ENCODE measurements at places on chromosomes 13 and 19.
A peak's percentile ranks its signal among the peaks of the same experiment; 100 is the strongest.

DNA sequence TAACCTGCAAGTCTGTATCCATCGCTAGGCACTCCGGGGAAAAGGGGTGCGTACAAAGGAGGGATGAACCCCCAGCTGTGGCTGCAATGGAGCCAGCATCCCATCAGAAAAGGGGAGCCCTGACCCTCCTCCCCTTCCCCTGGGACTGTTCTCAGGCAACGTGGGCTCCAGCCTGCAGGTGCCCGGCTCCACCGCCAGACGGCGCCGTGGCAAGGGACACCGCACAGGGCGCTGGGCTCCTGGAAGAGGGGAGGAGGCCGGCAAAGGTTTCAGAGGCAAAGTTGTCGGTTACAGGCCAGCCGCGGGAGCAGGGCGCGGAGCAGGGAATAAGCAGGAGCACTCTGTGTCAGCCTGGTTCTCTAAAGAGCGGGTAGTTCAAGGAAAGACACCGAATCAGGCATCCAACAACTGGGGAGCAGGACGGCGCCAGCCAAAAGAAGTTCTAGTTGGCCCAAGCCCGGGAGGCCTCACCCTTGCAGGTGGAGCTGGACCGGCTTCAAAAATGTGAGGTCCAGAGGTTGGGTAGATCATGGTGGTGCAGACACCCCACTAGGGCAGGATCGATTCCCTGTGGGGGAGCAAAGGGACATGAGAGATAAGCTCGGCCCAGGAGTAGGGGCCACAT, 53.0 kb upstream of the ATP12A start:
- no peak for DNase-seq

- peak; percentile 60 for DNase-seq
These were observed 2.6 kb upstream of the SPACA6 start for GRCh38 chr19:51690454-51691073.

DNA sequence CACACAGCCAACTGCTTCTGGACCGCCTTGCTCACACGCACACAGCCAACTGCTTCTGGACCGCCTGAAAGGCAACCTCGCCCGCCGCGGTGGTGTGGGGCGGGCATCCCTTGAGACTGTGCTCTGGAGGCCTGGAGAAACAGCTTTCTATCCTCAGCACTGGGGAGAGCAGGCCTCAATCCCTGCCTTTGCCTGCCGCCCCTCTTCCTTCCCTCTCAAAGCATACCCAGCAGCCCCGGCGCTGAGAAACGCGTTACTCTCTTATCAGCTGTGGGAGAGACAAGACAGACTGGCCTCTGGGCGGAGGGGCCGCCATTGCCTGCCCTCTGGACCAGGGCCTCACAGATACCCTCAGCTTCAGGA, 2.9 kb downstream of the LIPE start:
- no peak for DNase-seq

DNA sequence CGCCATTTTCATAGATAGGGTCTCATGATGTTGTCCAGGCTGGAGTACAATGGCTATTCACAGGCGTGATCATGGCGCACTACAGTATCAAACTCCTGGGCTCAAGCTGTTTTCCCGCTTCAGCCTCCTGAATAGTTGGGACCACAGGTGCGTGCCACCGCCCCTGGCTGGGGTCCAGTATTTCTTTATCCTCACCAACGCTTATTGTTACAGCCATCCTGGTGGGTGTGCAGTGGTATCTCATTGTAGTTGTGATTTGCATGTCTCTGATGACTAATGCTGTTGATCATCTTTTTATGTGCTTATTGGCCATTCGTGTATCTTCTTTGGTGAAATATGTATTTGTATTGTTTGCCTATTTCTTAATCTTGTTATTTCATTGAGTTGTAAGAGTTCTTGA, 49.0 kb downstream of the SIPA1L3 start:
- no peak for DNase-seq

DNA sequence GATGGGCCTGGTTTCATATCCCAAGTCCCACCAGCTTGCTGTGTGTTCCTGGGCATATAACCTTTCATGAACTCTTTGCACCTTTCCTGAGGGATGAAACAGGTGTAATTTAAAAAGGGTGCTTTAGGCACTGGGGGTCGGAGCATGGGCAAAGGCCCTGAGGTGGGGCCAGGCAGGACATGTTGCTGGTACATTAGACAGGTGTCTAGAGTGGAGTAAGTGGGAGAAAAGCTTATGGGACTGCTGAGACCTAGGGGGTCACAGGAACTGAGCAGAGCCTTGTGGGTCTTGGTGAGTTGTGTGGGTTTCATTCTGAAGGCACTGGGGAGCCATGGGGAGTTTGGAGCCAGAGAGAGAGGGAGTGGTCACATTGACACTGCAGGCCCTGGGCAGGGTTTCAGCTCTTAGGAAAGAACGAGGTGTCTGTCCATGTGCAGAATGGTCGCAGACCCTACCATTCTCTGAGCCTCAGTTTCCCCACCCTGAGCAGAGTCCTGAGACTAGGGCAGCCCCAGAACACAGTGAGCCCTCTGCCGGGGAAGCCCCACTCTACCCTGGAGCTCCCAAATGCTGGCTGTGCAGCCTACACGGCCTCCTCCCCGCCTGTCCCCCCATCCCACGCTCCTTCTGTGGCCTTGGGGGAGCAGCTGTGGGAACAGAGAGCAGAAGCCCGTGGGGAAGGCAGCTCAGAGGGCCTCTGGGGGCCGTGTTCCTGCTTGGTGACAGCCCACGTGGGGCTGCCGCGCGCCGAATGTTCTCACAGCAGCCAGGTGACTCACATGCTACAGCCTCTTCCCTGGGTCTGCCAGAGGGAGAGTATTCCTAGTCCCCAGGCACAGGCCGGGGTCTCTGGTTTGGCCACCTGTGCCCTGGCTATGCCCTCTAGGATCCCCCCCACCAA, 7.3 kb upstream of the HOMER3 start:
- DNase-seq, result no peak

GRCh38 chr13:50979187-50979586, 69.6 kb downstream of the RNASEH2B start:
- no peak for DNase-seq

- DNase-seq, result no peak
These were observed 252.5 kb downstream of the LHFPL6 start for GRCh38 chr13:39350461-39350881.

DNA sequence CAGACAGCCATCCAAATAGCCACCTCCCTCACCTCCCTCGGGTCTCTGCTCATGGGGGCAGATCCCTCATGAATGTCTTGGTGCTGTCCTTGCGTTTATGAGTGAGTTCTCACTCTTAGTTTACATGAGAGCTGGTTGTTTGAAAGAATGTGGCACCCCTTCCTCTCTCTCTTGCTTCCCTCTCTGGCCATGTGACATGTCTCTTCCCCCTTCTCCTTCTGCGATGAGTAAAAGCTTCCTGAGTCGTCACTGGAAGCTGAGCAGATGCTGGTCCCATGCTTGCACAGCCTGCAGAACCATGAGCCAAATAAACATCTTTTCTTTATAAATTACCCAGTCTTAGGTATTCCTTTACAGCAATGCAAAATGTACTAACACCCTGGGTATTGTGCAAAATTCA, 208.7 kb downstream of the LACC1 start:
- no peak for DNase-seq

- DNase-seq, result no peak
These were observed 485.1 kb downstream of the FOXO1 start for GRCh38 chr13:40181203-40181845.

GRCh38 chr13:93462151-93462550, 235.5 kb downstream of the GPC6 start:
- no peak for DNase-seq

DNA sequence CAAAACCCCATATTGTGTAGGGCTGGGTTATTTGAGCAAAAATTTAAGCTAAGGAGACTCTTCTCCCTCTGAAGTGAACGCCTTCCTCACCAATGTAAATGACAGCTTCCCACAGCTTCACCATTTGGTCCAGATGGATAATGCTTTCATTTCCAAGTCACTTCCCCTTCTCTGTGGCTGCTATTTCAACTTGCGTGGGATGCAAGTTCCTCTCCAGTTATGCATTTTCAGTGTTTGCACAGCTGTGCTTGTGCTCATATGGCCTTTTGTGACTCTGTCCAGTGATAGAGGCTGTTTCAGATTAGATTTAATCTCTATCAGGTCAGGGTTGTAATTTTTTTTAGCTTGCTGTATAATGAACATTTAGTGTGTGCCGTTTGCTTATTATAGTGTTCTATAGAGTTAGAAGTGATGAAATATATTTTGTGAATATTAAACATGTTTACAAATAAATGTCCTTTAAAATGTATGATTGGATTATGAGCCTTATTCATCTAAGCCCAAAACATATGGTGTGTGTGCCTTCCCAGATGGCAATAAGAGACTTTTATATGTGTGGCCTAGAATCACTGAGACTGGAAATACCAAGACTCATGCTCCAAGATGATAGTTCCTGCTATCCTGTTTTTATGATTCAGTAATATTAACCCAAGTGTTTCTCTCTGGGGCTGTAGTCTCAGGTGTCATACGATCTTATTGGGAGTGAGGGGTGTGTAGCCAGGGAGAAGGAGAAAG, 86.6 kb downstream of the TNFRSF19 start:
- no peak for DNase-seq

DNA sequence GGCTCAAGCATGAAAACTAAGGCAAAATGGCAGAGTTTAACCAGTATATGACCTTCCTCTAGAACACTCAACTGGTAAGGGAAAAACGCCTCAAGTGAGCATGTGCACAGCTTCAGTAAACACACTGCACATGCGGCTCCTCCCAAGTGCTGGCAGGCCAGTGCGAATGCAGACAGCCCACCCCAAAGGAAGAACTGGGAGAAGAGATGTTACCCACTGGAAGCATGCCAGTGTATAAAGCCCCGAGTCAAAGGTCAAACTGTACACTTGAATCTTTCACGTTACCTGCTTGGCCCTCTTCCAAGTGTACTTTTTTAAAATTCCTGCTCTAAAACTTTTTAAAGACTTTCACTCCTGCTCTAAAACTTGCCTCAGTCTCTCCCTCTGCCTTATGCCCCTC, 19.2 kb upstream of the RCBTB1 start:
- DNase-seq, result no peak

DNA sequence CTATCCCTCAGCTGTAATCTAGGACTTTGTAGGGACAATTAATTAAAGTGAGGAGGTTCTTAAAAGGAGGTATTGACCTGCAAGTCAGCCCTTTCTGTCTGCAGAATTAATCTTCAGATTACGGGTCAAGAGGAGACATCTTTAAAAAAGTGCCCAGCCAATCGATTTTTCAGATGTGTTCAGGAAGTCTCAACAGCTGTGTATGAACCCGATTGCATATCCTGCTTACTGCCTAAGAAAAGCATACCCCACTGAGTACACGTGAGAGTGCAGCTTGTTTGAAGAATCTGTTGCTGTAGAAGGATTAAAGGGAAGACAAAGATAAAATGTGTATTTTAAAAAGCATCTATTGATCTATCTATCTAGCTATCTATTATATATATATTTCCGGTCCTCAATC, 1194.5 kb downstream of the UQCRFS1 start:
- DNase-seq, result no peak

DNA sequence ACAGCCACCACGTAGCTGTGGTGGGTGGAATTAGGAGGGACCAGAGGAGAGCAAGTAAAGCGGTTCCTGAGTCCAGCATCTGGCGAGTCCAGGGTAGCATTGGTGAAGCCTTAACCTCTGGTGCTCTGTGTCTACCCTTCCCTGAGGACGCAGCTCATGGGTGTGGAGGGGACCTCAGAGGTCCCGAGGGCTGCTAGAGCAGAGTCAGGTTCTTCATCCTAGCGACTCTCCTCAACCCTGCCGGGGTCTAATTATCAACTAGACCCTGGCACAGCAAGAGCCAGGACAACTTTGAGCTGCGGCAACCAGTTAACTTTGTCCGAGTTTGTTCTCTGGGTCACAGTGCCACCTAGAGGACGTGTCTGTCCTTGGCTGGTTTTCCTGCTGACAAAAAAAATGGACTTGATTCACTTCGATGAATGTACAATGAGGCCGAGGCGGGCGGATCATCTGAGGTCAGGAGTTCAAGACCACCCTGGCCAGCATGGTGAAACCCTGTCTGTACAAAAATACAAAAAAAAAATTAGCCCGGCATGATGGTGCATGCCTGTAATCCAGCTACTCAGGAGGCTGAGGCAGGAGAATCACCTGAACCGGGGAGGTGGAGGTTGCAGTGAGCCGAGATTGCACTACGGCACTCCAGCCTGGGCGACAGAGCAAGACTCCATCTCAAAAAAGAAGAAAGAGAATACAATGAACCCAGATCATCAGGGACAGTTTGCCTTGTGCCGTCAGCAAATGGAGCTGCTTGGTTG, 25.0 kb downstream of the TSSK6 start:
- DNase-seq, result peak; percentile 78

DNA sequence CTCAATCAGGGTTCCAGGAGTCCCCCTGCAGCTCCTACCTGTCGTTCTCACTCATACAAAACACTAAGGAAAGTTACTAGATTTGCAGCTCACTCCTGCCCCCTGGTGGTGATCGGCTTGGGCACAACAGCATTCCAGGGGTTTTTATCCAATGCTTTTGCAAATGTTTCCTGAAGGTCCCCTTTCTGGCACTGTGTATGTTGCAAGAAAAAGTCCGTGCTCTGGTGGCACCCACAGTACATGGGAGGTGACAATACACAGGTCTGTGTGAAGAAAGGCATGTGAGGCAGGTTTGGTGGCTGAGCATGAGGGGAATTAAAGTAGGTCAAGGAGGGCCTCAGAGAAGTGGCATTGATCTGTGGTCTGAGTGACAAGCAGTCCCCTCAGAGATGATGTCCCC, 8.6 kb upstream of the TYK2 start:
- DNase-seq, result peak; percentile 67

DNA sequence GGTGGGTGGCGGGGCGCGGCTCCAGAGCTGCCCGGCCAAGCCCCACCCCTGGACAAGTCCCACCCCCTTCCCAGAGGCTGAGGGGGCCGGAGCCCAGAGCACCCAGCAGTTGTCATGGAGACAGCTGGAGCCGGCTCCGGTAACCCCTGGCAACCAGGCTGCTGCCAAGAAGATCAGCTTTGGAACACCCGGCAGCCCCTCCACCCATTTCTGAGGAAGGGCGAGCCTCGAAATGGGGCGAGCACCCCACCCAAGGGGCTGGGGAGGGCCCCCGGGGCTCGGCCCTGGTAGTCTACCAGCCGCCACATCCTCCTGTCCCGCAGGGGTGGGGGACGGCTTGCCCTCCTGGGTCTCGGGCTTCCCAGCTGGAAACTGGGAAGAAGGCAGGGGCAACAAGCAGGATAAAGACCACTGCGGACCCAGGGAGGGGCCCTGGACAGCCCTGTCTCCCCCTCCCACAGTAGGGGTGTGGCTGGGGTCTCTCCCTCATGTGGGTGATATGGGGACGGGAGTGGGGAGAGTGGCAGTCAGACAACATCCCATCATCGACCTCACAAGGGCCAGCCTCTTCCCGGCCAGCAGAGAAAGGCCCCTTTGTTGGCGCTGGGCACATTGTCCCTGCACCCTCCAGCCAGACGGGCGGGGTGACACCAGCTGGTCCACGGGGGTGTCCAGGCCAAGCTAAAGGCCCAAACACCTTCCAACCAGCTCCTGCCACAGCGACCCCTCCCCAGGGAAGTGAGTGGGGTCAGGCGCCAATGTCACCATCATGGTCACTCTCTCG, 1.5 kb downstream of the CERS1 start:
- DNase-seq, result no peak

GRCh38 chr19:42191855-42192254, 25.6 kb downstream of the DEDD2 start:
- peak; percentile 90 for DNase-seq

GRCh38 chr13:26460648-26461047, 96.8 kb upstream of the WASF3 start:
- DNase-seq, result no peak

GRCh38 chr13:44352202-44352601, 21.4 kb upstream of the SERP2 start:
- DNase-seq, result no peak

GRCh38 chr13:84867246-84867645, 932.0 kb downstream of the SLITRK6 start:
- DNase-seq, result no peak

GRCh38 chr13:104206450-104207044, 1140.3 kb upstream of the SLC10A2 start:
- no peak for DNase-seq

Data from HT1080 (cell line).